ENCODE measurements at places on chromosomes 7 and 10. TPM values are rescaled to one million over a fixed set of nuclear protein-coding genes. Genes with fewer than 3 reads are reported as not detected.

- DNase-seq: no peak
- no peaks in the 10 kb centered on the region for H3K4me1 ChIP-seq
- H3K27ac ChIP-seq: no peak overlapping the region
- H3K36me3 ChIP-seq: no peaks in the 10 kb centered on the region
Measured at GRCh38 chr7:92854501-92855238, 18.3 kb upstream of the CDK6 start.

ASAH2 gene
- total RNA-seq: not detected

DNA sequence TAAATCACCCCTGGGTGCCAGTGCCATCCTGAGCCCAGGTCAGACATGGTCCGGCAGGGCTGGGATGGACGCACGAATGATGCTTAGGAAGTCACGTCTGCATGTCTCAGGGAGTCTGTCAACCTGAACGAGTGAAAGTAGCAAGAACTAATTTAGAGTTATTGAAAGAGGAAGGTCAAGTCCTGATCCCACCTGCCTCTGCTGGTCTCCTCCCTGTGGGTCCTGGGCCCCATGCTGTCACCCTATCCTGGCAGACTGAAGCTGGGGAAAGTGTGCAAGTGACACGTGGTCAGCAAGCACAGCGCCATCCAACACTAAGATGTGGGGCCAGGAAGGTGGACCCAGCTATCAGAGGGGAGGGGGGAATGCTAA lies 26.1 kb upstream of the GRID1 start:
- peaks cover 10% of the 10 kb centered on the region for H3K4me1 ChIP-seq
- no peak overlapping the region for H3K4me3 ChIP-seq
- no peak overlapping the region for H3K27ac ChIP-seq
- peaks cover 28% of the 10 kb centered on the region for H3K27me3 ChIP-seq
- no peak for DNase-seq
- H3K36me3 ChIP-seq: no peaks in the 10 kb centered on the region

MRLN gene
- not detected for total RNA-seq

- no peak overlapping the region for H3K27ac ChIP-seq
- no peak overlapping the region for H3K4me3 ChIP-seq
- no peak for DNase-seq
- H3K27me3 ChIP-seq: no peaks in the 10 kb centered on the region
- no peaks in the 10 kb centered on the region for H3K4me1 ChIP-seq
Measured at GRCh38 chr7:133255486-133255885, 2.6 kb downstream of the EXOC4 start.

NME8 gene
- total RNA-seq: not detected

GIMAP8 gene
- 12.9 TPM for total RNA-seq

DNA sequence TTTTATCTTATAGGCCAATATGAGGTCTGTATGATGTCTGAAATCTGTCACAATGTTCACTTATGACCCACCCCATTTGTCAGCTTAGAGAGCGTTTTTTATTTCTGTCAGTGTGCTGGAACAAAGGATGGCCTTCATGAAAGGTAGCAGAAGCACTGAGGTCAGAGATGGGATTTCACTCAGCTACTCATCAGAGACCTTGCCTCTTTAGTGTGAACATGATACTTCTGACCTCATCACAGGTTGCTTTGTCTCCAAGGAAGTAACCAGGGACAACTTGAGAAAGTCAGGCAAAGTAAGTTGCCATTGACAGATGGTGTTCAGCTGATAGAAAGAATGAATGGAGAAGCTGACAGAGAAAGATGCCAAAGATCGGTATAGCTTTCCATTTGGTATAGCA lies 16.3 kb downstream of the YAE1 start:
- no peaks in the 10 kb centered on the region for H3K4me1 ChIP-seq
- H3K27ac ChIP-seq: no peak overlapping the region
- no peaks in the 10 kb centered on the region for H3K36me3 ChIP-seq
- no peaks in the 10 kb centered on the region for H3K27me3 ChIP-seq
- DNase-seq: no peak
- no peak overlapping the region for H3K4me3 ChIP-seq

RGR gene
- not detected for total RNA-seq

SNCG gene
- total RNA-seq: 138 TPM

DNA sequence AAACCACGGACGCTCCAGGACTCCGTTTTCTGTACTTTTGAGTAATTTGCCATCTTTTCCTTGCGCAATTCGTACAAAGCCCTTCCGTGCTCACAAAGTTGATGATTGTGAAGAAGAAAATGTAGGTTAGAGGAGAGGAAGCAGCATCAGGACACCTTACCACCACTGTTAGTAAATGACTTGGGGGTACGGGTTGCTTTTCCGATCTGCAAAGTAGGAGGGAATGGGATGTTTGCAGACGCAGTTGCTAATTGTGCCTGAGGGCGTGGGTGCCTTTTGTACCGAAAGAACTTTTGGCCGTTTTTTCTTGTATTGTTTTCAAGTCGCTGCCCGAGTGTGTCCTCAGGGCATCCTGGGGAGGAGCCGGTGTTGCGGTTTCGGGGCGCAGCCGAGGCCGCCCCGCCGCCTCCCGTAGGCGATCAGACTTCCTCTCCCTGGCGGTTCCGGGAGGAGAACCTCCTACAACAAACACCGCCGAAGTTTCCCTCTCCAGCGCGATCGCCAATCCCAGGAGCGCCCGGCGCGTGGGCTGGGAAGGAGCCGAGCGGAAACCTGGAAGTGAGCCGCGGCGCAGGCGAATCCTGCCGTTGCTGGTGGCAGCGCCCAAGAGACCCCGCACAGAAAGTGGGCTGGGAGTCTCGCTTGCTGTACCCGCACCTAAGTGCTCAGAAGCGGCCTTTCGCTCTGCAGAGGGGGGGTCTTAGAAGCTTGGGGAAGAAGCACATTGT lies 1.0 kb downstream of the PRR15 start:
- peak overlapping the region; percentile 30 for H3K4me3 ChIP-seq
- H3K27ac ChIP-seq: no peak overlapping the region
- no peak for DNase-seq

DNA sequence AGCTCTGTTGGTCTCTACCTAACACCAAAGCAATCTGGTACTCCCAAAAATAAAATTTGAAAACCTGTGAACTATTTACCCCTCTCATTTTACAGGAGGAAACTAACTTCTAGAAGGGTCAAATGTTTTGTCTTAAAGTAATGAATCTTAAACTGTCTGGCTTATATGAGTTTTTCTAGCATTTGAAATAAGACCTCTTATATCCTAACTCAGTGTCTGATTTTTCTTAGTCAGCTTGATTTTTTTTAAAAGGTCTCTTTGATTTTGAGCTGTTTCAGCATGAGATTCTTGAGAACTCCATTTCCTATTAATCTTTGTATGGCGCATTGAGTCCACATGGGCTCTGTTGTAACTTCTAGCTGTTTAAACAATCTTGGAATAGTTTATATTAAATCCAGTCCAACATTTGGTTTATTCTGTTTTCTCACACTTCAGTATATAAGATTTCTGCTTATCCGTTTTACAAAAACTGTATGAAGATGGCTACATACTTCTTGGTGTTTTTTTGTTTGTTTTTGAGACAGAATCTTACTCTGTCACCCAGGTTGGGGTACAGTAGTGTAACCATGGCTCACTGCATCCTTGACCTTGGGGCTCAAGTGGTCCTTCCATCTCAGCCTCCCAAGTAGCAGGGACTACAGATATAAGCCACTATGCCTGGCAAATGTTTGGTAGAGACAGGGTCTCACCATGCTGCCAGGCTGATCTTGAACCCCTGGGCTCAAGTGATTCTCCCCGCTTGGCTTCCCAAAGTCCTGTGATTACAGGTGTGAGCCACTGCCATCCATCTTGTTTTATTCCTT lies 91.1 kb downstream of the PPP1R9A start:
- no peaks in the 10 kb centered on the region for H3K4me1 ChIP-seq
- no peak overlapping the region for H3K4me3 ChIP-seq
- DNase-seq: no peak
- no peaks in the 10 kb centered on the region for H3K27me3 ChIP-seq
- H3K27ac ChIP-seq: no peak overlapping the region
